Left ventricle myocardium inferior (tissue), 1 donor: ENCODE measurements at places on chromosomes 7 and 10. TPM values are rescaled to one million over a fixed set of nuclear protein-coding genes. Genes with fewer than 3 reads are reported as not detected.
A peak's percentile ranks its signal among the peaks of the same experiment; 100 is the strongest.

DNA sequence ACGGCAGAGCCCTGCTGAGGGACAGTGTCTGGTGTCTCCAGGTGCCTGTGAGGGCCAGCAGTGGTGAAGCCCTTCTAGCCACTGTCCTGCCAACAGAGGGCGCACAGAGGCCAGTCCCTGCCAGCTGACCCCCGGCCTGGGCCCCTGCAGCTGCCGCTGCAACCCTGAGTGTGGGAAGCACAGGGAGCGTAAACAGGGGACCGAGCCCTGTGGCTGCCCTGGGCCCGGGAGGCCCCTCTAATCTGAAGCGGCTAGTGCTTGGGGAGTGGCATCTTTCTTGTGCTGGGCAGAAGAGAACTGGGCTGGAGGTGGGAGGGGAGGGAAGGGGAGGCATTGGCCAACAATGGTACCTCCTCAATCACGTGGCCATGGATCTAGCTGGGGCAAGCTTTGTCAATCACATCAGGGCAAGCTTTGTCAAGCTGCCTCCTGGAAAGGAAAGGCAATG is 34.6 kb downstream of the TRIM8 start:
- DNase-seq = peak; percentile 72

- no peak for DNase-seq
Measured at GRCh38 chr7:132034748-132035416, 478.5 kb upstream of the PODXL start.

GRCh38 chr7:140426130-140426529 is 22.3 kb downstream of the RAB19 start:
- no peak for DNase-seq

DNA sequence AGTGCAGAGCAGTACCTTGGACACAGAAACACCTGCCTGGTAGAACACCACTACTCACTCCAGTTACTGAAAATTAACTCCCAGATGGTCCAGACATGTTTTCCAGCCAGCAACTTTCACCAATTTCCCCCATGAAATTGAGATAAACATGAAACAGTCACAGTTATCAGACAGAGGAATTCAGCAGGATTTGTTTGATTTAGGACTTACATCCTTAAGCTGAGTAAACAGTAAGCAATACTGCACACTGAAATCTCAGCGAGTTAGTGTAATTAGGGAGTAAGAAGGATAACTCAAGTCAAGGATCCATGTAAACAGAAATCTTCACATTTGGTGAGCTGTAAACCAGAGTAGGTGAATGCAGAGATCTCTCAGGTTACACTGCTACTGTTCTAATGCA is 353.5 kb downstream of the ELMO1 start:
- DNase-seq = no peak

DNA sequence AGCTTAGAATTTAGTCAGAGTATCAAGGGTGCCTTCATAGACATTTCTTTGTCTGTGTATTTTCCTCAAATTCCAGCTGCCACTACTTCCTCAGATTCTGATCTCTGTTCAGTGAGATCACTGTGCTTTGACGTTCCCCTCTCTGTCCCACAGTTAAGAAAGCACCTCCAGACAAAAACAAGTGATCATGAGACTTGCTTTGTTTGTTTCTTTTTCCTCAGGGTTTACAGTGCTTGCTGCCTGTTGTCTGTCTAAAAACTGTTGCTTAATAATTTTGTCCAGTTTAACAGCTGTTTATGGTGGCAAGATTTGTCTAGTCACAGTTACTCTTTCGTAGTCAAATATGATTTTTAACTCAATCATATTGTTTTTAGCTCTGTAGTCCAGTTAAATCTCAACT is 29.1 kb downstream of the TRUB1 start:
- no peak for DNase-seq

DNA sequence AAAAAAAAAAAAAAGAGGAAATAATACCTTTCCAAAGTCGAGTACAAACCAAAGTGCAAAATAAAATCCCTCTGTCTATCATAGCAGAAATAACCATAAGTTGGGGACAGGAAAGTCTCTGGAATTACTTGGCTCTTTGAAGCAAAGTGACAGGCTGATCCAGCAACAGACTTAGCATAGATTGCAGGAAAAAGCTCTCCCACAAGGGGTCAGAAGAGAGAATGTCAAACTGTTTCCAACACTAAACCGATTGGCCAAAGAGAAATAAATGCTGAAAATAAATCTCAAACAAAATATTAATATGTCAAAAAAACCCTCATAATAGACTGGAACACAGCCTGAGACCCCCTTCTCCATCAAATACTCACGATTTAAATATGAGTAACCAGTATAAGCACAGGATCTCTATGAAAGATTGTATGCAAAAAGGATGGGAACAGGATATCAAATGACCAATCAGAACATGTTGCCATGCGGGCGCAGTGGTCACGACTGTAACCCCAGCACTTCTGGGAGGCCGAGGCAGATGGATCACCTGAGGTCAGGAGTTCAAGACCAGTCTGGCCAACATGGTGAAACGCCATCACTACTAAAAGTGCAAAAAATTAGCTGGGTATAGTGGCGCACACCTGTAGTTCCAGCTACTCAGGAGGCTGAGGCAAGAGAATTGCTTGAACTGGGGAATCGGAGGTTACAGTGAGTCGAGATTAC is 1000.7 kb upstream of the LRRN3 start:
- no peak for DNase-seq

The GALNT11 gene
- 18.6 TPM for total RNA-seq

The CFAP69 gene
- total RNA-seq = 3.8 TPM
